Right lobe of liver (tissue), 6 donors: ENCODE measurements at places on chromosomes 2 and 18.

- no peak for DNase-seq
These were observed 144.1 kb downstream of the UBE2E3 start for GRCh38 chr2:181124497-181124896.

GRCh38 chr2:222242532-222242931 lies 56.3 kb downstream of the PAX3 start:
- DNase-seq = no peak

GRCh38 chr2:69837533-69837932 lies 8.1 kb downstream of the GMCL1 start:
- DNase-seq = no peak

- DNase-seq = no peak
These were observed 54.1 kb downstream of the FIGN start for GRCh38 chr2:163681745-163682144.

DNA sequence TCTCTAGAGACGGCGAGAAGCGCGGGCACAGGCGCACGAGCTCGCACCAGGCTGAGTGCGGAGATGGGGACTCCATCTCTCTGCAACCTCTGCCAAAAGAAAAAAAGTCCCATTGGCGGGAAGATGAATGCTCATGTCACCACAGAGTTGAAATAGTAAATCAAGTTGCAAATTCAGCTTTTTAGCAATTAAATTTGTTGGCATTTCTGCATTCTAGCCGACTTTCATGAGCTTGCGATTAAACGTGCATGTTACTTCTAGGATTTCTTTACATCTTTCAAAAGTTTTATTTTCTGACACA lies 588 bp downstream of the CHAC2 start:
- DNase-seq = no peak

GRCh38 chr2:159903443-159904126 lies 105.6 kb upstream of the CD302 start:
- DNase-seq = peak; percentile 54

DNA sequence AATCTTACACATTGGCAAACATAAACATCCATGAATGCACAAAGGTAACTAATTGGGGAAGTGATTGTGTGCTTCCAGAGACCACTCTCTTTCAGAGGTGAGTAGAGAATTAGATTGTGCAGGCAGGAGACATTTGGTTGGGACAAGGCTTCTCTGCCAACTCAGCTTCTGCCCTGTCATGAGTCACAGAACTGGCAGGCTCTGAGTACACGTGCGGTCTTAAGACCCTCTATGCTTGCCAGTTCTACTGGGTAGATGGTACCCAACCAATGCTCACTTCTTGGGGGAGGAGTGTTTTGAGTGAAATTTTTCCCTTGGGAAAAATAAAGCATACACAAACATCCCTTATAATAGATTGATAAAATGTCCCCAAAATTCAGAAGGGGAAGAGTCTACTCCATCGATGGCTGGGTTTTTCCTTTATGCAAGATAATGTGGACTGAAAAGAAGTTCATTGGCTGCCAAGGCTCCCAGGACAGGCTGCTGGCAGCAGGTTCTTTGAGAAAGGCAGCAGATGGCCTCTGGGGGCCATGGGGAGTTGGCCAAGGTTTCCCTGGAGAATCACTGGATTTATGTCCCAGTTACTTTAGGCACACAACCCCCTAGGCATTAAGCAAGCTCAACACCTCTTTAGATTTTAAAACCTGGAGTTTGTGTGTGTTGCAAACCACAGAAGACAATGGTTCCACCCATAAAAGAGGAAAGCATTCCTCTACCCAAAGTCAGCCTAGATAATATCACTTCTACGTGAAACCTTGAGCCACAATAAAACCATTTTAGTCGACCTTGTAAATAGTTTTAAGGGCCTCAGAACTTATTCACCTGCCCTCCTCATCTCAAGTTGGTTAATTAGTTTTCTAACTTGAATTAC lies 417.0 kb downstream of the TXNL1 start:
- DNase-seq = no peak

DNA sequence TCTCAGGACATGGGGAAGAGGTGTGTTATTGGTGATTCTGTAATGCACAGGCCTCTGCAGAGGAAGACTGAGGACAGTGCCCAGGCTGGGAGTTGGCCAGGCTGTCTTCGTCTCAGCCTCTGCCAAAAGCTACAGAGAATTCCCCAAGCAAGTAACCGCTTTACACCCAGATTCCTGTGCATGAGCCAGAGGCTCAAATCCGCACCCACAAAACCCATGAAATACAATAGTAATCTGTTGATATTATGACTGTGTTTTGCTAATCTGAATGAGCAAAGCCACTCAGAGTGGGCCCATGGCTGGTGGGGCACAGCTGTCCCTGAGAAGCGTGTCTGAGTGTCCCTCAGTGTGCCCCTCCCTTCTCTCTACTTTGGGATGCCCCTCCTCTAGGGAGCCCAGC lies 149.5 kb upstream of the PXDN start:
- DNase-seq = no peak

DNA sequence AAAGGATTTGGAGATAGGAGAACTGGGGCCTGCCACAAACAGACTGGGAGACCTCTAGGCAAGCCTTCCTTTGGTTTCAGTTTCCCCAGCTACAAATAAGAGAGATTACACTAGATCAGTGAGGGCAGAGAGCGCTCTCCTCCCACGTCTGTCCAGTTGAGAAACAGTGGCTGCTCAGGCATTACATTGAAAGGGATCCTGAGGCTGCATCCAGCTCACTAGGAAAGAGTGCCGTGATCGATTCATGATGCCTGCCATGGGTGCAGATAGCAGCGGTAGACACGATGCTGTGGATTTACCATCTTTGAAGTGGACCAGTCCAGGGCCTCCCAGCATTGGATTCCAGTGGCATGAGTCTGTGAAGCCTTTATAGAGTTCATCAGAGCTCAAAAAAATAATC lies 62.6 kb downstream of the EN1 start:
- DNase-seq = no peak

GRCh38 chr18:52403291-52404021 lies 63.5 kb downstream of the DCC start:
- no peak for DNase-seq

DNA sequence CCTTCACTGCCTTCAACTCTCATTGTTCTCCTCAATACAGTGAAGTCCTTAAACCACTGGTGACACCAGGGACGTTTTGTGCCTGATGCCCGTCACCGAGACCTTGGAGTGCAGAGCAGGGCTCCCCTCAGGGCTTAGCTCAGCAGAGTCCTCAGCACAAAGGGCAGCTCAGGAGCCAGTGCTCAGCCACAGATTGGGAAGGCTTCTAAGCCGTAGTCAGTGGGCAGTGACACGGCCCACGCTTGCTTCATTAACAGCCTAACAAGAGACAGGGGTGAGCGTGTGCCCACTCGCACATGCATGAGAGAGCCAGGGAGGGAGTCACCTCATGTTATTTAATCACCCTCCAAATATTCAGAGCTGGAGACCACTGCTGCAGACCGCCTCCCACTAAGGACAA lies 137.5 kb downstream of the SH3RF3 start:
- no peak for DNase-seq

DNA sequence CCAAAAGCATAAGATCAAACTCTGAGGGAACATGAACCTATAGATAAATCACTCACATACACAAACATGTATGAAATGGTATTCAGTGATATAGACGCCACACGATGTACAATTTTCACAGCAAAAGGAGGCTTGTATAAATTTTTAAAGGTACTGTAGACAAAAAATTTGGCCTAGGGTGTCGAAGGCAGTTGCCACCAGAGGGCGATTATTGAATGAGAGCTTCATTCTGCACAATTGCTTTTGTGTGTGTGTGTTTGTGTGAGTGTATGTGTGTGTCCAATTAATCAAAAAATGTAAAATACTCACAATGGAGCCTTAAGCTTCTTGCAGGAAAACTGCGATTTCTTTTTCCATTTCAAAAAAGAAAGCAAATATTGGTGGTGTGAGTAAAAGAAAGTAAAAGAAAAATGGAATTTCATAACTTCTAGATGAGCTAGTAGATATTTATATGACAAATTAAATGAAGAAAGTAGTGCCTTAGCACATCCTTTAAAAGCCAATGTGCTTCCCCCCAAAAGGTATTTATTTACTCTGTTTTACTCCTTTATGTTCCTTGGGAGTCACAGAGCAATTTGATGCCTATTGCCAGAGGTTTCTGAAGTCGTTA lies 800.1 kb downstream of the SATB2 start:
- DNase-seq = no peak

GRCh38 chr18:45825258-45826044 lies at the start of gene SIGLEC15:
TSS of gene SIGLEC15 (plus strand) at chr18:45825675. CDS start at chr18:45825729, 54 bp downstream.
- DNase-seq = no peak

GRCh38 chr2:8146132-8147005 lies 535.5 kb upstream of the ID2 start:
- DNase-seq = peak; percentile 71

DNA sequence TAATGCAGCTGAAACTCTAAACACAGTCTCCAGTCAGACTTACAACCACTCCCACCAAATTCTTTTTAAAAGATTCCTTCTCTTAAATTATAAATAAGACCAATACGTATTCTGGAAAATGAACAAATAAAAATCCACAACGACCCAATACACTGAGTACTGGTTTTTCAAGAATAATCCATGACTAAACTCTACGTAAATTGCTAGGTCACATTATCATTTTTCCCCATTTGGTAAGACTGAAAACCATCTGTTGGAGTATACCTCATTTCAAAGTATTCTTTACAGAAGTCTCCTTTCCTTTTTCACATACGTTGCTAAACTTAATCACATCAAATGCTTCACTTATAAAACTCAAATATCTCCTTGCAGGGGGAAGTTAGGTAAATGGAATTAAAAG lies 6.0 kb downstream of the ZNF516 start:
- no peak for DNase-seq

- DNase-seq = no peak
These were observed 161.9 kb downstream of the SUCLG1 start for GRCh38 chr2:84297155-84297554.

- no peak for DNase-seq
These were observed 195.9 kb downstream of the NEDD4L start for GRCh38 chr18:58239879-58240278.

GRCh38 chr2:237201461-237202287 lies 116.0 kb downstream of the COPS8 start:
- no peak for DNase-seq

GRCh38 chr2:129888461-129888860 lies 91.0 kb upstream of the RAB6C start:
- no peak for DNase-seq

DNA sequence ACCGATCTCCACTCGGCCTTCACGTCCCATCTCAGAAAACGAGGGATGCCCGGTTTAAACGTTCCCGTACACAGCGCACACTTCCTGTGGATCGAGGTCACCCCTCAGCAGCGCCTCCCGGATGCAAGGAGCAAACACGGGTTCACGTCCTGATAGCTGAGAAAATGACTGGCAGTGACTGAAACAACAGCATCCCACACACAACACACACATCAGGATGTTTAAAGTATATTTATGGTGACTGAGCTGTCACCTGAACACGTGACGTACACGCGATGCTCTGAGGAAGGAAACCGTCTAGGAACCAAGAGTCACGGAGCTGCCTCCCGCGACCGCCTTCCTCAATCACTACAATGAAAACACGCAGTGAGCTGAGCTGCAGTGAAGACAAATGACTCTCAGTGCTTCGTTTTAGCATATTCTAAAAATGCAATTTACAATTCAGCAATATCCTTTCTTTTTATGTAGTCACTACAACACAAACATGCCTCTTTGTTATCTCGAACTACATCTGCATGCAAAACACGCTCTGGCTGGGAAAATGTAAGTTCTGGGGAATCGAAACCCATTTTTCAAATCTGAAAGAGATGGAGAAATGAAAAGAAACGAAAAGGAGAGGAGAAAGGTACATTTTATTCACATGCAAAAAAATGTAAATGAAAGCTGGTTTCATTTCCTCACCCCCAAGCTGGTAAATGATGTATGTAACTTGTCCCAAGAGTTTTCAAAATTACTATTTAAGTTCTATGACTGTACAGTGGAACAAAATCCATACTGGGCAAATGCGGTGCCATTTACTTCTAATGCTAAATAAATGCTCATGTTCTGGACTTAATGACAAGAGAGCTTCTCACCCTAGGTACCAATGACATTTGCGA lies 19.8 kb downstream of the HDAC4 start:
- peak; percentile 55 for DNase-seq

DNA sequence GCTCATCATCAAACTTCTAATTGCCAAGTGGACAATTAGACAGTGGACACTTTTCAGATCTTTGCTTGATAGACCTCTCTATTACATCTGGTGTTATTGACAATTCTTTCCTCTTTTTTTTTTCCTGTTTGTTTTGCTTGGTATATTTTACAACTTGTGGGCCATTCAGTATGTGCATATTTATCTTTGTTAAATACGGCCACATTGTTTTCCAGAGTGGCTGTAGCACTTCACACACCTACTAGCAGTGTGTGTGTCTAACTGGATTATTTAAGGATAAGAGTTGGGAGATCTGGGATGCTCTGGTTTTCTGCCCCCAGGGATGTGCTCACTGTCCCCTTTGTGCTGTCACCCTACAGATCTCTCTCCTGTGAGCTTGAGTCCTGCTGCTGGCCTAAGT lies 4.1 kb upstream of the SLC4A5 start:
- no peak for DNase-seq
